ENCODE measurements at places on chromosomes 1 and 21.
A peak's percentile ranks its signal among the peaks of the same experiment; 100 is the strongest.

- H3K4me3 ChIP-seq, result no peak overlapping the region
- no peaks in the 10 kb centered on the region for H3K36me3 ChIP-seq
- no peak overlapping the region for H3K27ac ChIP-seq
Observed at GRCh38 chr1:109733236-109733870, 7.5 kb downstream of the GSTM3 start.

DNA sequence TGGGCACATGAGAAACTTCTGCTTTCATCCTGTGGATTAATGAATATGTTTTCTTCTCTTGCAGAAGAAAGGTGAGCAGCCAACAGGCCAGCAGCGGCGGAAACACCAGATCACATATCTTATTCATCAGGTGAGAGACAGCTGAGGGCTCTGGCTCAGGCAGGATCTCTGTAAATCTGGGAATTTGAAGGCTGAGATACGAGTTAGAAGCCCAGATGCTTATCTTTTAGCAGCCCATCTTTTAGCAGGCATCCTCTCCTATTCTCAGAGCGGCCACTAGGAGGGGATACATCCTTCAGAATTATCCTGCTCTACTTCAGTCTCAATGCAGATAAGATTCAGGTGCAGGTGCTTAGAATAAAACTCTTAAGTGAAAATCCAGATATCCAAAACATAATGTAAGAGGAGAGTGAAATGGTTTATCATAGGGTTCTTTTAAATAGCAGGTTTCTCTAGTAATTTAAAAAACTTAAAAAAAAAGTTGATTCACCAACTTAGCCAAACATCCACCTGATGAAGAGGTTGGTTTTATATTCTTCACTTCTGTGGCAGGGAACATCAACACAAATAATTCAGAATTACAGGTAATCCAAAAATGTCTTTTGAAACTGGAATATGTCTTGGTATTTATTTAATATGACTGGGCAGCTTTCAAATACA, 19.3 kb downstream of the SH2D2A start:
- peak; percentile 72 for DNase-seq
- H3K36me3 ChIP-seq, result peaks cover 17% of the 10 kb centered on the region
- no peak overlapping the region for H3K27ac ChIP-seq
- peaks cover 16% of the 10 kb centered on the region for H3K4me1 ChIP-seq

DNA sequence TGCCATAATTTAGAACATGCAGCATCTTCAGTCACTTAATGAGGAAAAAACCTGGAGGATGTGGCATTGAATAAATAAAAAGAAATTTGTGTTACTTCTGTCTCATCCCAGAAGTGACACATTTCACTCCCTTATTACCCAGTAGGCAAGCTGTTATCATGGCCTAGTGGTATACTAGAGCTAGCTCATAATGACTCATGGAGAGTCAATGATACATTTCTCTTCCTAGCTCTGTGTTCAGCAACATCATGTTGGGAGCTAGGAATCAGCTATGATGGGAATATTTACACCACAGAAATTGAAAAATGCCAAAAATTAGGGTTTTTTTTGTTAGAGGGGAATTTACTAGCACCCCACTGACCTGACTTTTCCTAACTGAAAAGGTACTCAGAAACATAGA, 182.7 kb downstream of the HMCN1 start:
- H3K27me3 ChIP-seq, result no peaks in the 10 kb centered on the region
- H3K36me3 ChIP-seq, result no peaks in the 10 kb centered on the region
- no peak overlapping the region for H3K4me3 ChIP-seq
- no peak overlapping the region for H3K27ac ChIP-seq
- H3K4me1 ChIP-seq, result no peaks in the 10 kb centered on the region

- no peak overlapping the region for H3K4me3 ChIP-seq
- no peaks in the 10 kb centered on the region for H3K4me1 ChIP-seq
- H3K27me3 ChIP-seq, result peaks cover 92% of the 10 kb centered on the region
- no peaks in the 10 kb centered on the region for H3K36me3 ChIP-seq
- no peak for DNase-seq
- H3K27ac ChIP-seq, result no peak overlapping the region
Observed at GRCh38 chr1:29579821-29580425, 343.6 kb downstream of the PTPRU start.

GRCh38 chr21:35850029-35850428, 210.3 kb downstream of the SETD4 start:
- peak; percentile 38 for DNase-seq
- H3K36me3 ChIP-seq, result no peaks in the 10 kb centered on the region
- no peak overlapping the region for H3K4me3 ChIP-seq
- H3K27me3 ChIP-seq, result no peaks in the 10 kb centered on the region
- H3K4me1 ChIP-seq, result peaks cover 28% of the 10 kb centered on the region

DNA sequence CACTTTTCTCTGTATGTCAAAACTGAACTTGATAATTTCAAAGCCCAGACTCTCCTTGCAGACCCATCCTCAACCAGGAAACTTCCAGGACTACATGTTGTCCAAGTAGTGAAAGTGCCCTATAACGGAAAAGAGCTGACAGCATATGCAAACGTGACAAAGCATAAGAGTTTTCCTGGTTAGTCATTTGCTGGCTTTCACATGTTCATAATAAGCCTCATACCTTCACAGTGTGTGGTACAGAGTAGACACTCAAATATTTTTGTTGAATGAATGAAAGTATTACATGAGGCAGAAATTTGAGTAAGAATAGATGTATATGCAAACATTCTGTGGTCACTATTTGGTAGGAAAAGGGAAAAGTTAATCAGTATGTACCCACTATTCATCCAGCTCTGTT, 473.3 kb downstream of the MRPL39 start:
- no peak overlapping the region for H3K4me3 ChIP-seq
- H3K27me3 ChIP-seq, result no peaks in the 10 kb centered on the region
- no peaks in the 10 kb centered on the region for H3K4me1 ChIP-seq
- no peak for DNase-seq

- no peaks in the 10 kb centered on the region for H3K36me3 ChIP-seq
- peak overlapping the region; percentile 24 for H3K4me3 ChIP-seq
- peak; percentile 37 for DNase-seq
- no peaks in the 10 kb centered on the region for H3K27me3 ChIP-seq
- H3K4me1 ChIP-seq, result peaks cover 65% of the 10 kb centered on the region
Observed at GRCh38 chr1:161772397-161772796, 6.3 kb downstream of the ATF6 start.

DNA sequence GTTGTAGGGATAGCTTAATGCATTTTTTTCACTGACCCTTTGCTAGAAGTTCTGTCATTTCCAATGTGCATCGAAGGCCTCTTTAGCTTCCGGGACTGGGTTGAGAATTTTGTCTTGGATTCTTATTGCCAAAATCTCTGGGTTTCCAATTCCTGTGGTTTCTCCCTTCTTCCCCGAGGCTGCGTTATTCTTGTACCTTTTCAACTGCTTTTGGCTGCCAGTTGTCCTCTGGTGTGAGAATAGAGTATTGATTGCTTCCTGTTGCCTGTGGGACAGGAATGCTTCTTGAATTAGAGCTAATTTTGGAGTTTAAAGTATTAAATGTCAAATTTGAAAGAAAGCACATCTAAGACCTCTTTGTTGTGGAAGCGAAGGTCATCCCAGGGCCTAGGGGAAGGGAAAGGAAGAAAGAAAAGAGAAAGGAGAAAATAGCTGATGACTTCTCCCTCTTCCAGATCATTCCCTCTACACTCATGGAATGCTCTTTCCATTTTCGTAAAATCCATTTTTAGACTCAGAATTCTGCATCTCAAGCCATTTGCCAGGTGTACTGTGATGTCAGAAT, 21.1 kb downstream of the HUNK start:
- no peak overlapping the region for H3K4me3 ChIP-seq
- no peak for DNase-seq
- H3K4me1 ChIP-seq, result no peaks in the 10 kb centered on the region
- no peaks in the 10 kb centered on the region for H3K27me3 ChIP-seq
- H3K36me3 ChIP-seq, result no peaks in the 10 kb centered on the region
- H3K27ac ChIP-seq, result no peak overlapping the region

DNA sequence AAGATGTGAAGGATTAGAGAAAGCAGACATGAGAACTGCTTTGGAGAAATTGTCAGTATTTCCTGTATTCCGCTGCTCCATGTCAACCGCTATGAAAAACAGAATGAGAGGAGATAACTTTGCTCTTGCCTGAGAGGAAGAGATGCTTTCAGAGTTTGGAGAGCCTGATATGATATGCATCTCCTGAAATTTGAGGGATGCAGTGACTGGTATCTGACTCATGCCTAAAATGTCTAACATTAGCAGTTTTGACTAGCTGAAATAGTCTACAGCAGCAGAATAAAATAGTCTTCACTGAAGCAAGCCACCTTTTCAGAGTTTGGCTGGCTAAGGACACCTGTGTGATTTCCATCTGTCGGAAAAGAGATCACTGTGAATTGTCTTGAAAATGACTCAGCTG, 165.8 kb upstream of the LRRC7 start:
- H3K4me1 ChIP-seq, result no peaks in the 10 kb centered on the region
- no peaks in the 10 kb centered on the region for H3K36me3 ChIP-seq
- H3K27me3 ChIP-seq, result no peaks in the 10 kb centered on the region
- DNase-seq, result no peak

- peak overlapping the region; percentile 86 for H3K4me3 ChIP-seq
- H3K4me1 ChIP-seq, result peaks cover 13% of the 10 kb centered on the region
Observed at GRCh38 chr21:46459356-46460112, 843 bp downstream of the DIP2A start.

- H3K4me1 ChIP-seq, result no peaks in the 10 kb centered on the region
- no peaks in the 10 kb centered on the region for H3K36me3 ChIP-seq
- no peak for DNase-seq
- no peak overlapping the region for H3K4me3 ChIP-seq
- H3K27ac ChIP-seq, result no peak overlapping the region
- H3K27me3 ChIP-seq, result no peaks in the 10 kb centered on the region
Observed at GRCh38 chr1:77228836-77229235, 9.6 kb upstream of the PIGK start.

- peak; percentile 77 for DNase-seq
- H3K27ac ChIP-seq, result peak overlapping the region; percentile 11
- no peak overlapping the region for H3K4me3 ChIP-seq
- H3K36me3 ChIP-seq, result no peaks in the 10 kb centered on the region
- peaks cover 25% of the 10 kb centered on the region for H3K4me1 ChIP-seq
Observed at GRCh38 chr1:160811147-160811546, 15.2 kb downstream of the LY9 start.

DNA sequence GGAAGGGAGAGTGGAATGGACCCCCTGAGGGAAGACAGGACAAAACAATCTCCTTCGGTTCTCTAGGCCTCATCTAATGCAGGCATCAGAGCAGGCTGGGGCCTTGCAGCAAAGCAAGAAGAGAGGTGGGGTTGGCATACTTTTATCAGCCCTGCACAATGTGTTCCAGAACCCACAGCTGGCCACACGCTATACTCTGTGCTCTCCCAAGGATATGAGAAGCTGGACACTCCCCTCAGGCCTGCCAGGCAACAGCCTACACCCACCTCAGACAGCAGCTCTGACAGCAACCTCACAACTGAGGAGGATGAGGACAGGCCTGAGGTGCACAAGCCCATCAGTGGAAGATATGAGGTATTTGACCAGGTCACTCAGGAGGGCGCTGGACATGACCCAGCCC, 27.3 kb downstream of the LY9 start:
- H3K27ac ChIP-seq, result no peak overlapping the region
- no peak overlapping the region for H3K4me3 ChIP-seq

DNA sequence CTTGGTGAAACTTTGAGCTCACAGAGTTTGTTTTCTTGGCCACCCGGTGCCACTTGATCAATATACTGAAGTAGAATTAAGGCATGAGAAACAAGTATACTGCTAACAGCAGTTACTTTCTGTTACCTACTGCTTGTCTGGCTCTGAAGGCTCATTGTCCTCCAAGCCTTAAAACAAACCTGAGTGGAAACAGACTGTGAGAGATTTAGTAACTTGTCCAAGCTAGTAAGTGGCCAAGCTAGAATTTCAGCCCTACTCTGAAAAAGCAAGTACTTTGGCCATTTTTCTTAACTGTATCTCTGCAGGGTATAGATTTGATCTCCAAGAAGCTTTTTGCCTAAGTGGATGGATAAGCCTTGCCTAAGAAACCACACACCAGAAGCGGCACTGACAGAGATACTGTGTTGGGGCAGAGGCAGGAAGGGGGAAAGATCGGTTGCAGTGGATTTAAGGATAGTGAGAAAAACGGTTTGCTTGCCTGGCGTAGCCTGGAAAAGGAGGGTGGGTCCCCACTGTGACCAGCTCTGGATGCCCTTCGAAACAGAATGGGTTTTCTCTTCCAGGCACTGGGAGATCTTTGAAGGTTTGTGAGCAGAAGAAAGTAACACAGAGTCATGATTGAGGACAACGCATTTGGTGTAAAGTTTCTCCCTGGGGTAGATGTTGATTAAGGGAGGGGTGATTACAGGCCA, 2.1 kb upstream of the MACO1 start:
- no peaks in the 10 kb centered on the region for H3K27me3 ChIP-seq
- DNase-seq, result no peak
- H3K4me3 ChIP-seq, result no peak overlapping the region
- H3K27ac ChIP-seq, result no peak overlapping the region
- H3K4me1 ChIP-seq, result no peaks in the 10 kb centered on the region

DNA sequence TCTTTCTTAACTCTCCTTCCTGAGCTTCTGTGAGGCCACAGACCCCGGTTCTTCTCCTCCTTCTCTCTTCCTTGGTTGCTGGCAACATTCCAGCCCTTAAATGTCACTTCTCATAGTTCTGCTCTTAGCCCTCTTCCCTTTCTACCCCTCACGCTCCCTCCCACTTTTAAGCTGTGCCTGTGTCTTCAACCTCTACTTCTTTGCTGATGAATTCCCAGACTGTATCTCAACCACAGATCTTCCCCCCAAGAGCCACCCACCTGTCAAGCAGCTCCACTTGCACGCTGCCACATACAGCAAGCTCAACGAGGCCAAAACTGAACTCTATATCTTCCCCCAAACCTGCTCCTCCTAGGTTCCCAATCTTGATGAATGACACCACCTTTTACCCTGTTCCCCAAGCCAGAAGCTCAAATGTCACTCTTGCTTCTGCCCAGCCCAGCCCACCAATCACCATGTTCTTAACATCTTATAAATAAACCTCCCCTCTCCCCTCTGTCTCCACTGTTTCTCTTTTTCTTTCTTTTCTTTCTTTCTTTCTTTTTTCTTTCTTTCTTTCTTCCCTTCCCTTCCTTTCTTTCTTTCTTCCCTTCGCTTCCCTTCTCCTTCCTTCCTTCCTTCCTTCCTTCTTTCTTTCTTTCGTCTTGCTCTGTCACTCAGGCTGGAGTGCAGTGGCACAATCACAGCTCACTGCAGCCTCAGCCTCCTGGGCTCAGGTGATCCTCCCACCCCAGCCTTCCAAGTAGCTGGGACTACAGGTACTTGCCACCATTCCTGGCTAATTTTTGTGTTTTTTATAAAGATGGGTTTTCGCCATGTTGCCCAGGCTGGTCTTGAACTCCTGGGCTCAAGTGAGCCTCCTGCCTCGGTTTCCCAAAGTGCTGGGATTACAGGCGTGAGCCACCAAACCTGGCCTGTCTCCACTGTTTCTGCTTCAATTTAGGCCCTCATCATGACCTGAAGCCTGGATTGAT, 19.8 kb upstream of the PTP4A2 start:
- H3K36me3 ChIP-seq, result no peaks in the 10 kb centered on the region
- no peak for DNase-seq
- peaks cover 16% of the 10 kb centered on the region for H3K4me1 ChIP-seq

DNA sequence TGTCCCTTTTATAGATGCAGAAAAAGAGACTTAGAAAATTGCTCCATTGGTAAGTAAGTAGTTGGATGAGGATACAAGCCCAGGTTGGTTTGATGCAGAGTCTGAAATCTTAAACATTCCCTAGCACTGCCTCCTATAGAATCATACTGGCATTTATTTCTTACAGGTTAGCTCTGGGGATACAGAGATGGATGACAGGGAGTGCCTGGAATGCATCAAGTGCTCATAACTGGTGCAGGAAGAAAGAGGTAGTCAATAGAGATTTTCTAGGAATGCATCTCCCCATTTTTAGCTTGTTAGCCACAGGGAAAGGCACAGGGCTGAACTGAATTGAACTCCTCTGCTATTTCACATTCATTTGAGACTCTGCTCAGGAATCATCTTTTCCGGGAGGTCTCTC, 269.0 kb upstream of the USP24 start:
- no peak for DNase-seq
- no peaks in the 10 kb centered on the region for H3K36me3 ChIP-seq
- no peak overlapping the region for H3K27ac ChIP-seq
- H3K27me3 ChIP-seq, result no peaks in the 10 kb centered on the region
- H3K4me1 ChIP-seq, result no peaks in the 10 kb centered on the region

Data from MM.1S (cell line).